ENCODE measurements at places on chromosomes 1 and 21. TPM values are rescaled to one million over a fixed set of nuclear protein-coding genes. Genes with fewer than 3 reads are reported as not detected.
A peak's percentile ranks its signal among the peaks of the same experiment; 100 is the strongest.

DNA sequence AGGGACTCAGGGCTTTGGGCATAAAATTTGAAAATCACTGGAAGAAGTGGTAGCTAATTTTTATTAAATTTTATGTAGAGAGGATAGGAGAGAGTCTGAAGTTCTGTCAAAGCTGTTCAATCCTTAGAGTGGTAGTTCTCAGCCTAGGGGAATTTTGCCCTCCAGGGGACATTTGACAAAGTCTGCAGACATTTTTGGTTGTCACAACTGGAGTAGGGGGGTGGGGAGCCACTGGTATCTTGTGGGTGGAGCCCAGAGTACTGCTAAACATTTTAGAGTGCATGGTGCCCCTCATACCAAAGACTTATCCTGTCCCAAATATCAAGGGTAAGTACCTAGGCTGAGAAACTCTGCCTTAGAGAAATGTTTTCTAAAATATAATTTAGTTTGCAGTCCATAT, 30.2 kb downstream of the RASAL2 start:
- DNase-seq: no peak

DNA sequence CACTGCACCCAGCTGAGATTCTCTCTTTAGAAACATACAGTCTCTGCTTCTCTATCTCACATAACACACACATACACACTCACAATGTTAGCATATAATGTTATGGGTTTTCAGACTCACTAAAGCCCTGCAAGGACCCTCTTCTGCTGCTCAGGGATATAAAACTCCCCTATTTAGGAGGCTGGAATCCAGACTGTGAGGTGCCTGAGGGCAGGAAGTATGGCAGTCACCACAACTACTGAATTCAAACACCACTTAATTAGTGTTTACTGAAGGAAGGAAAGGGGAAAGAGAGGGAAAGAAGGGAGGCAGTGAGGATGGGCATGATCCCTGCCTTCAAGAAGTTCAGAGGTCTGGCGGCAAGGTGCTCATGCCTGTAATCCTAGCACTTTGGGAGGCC, 7.8 kb upstream of the CDK18 start:
- no peak for DNase-seq

DNA sequence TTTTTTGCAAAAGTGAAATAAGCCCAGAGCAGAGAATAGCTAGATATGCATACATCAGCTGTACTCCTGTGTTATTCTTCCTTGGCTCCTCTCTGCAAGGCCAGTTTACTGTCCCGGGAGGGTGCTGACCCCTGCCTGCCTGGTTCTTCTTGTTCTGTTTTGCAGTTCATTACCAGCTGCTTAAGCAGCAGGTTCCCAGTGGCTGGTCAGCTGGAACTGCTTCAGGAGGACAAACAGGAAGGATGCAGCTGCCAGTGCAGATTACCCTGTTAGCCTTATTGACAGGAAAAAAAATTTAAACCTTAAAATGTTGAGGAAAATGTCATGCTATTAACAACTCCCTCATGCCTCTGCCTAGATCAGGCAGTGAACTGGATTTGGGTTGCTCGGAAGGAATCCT, 16.0 kb upstream of the LRIG2 start:
- peak; percentile 38 for DNase-seq

DNA sequence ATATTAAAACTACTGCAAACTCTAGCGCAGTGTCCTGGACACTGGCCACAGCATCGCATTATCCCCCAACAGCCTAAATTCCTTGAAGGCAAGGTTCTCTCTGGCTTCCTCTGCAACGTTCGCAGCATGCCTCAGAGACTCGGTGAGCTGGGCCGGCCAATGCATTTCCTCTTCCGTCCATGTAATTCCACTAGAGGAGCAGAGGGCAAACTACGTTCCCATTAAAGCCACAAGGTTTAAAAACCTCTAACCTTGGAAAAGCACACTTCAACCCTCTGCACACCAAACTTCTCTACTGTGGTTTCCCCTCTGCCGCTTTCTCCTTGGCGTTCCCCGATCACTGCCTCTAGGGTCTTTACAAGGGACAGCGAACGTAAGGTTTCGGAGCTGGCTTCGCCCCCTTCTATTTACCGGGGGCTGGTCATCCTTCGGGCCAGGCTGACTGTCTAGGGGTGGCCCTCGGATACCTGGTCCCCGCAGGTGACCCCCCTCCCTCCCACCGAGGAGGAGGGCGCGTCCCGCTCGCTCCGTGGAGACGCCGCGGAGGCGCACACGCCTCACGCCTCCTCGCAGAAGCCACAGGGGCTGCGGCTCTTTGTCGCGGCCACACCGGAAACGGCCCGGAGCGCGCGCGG, 456 bp upstream of the SMYD2 start:
- no peak for DNase-seq

DNA sequence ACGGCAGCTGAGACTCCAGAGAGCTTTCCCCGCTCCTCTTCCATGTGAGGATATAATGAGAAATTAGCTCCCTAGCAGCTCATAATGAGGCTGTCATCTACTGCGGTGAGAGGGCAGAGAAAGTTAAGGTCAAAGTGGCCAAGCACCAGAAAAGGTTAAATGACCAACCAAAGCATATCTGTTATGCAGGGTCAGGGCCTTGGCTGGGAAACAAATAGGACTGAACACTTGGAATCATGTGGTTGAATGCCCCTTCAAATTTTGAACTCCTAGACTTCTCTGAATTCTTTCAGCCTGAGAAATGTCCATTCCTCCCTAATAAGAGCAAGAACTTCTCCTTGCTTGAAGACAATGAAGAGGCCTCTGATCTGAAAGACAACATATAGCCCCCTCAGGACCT, 115.9 kb downstream of the TM2D1 start:
- DNase-seq: no peak

DNA sequence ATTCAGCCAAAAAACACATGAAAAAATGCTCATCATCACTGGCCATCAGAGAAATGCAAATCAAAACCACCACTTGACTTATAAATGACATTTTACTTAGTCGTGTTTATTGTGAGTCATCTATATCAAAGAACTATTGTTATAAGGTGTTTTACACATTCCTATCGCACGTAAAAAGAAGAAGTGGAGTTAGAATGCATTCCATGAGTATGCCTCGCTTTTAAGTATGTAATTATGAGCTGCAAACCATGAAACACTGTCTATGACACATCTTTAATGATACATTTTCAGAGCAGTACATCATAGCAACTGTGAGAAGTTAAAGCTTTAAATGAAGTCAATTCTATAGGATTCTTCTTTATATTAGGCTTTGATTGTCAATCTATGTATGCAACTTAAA, 614.3 kb upstream of the ADAMTS5 start:
- no peak for DNase-seq

DNA sequence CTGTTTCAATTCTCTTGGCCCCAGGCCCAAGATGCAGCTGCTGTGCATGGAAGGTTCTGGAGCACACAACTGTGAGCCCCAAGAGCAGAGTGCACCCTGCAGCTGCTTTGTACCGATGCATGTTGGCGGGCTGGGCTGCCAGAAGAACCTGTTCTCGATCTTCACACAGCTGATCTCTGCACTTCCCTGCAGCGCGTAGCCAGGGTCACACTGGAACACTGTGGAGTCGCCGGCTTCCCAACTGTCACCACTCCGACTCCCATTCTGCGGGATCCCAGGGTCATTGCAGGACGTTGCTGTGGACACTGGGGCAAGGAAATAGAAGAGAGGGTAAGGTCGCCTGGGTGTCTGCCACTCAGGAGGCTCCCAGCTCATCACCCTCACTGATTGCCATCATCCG, 185.4 kb downstream of the ZSCAN20 start:
- DNase-seq: no peak

DNA sequence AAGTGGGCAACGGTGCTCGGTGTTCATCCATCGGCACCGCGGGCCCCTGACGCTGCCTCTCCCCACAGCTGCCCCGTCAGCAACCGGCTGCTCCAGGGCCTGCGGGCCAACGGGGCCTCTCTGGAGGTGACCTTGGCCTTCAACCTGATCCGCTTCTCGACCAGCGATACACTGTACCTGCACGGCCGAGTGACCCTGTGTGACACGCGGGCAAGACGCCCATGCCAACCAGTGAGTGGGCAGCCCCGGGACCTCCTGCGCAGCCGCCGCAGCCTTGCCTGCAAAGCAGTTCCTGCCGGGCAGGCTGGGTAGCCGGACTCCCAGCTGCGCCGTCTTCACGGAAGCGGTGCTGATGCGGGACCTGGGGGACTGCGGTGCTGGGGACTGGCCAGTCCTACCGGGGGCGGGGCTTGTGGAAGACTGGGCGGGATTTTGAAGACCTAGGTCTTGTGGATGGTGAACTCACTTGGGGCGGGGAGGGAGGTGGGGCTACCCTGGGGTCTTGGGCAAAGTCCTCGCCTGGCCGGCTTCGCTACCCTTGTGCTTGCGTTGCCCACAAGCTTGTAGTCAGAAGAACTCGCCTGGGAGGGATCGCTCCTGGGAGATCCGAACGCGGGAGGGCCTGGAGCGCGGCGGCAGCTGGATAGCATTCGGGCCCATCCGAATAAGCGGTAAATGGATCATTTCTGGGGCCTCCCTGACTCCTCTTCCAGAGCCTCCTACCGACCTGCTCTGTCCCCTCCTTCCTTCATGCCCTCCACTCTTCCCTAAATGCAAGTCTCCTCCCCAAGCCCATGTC, 8.8 kb upstream of the CEP85 start:
- DNase-seq: no peak

GRCh38 chr1:154524881-154525280, 22.7 kb upstream of the SHE start:
- DNase-seq: no peak

- no peak for DNase-seq
These were observed 16.4 kb upstream of the ATP1A4 start for GRCh38 chr1:160134791-160135572.

The CASQ1 gene
- 0.99 TPM for total RNA-seq

The C1orf115 gene
- total RNA-seq: 44.9 TPM

The RGS8 gene
- total RNA-seq: 8.2 TPM

Measured in spinal cord (tissue), 10 donors.